Epithelial cell of esophagus (primary cell): ENCODE measurements at places on chromosomes 4 and X.

DNA sequence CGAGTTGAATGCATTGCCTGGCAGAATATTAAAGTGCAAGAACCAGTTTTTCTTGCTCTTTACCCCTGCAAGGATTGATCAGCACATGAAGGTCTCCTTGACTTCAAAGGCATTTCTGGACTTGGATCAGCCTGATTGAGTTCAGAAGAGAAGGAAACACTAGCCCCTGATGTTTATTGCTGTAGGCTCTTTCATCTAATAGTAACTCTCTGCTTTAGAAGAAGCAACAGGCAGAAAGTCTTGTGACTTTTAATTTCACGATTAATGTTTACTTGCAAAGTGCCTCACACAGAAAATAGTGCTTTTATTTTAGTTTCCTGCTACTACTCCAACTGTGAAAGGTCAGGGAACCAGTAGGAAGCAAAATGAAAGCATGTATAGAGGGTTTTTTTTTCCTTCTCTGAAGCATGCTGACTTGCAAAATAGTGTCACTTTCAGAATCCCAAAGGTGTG, 69.1 kb downstream of the PCDH7 start:
- peak; percentile 52 for DNase-seq

GRCh38 chr4:156568041-156568440, 403.6 kb downstream of the PDGFC start:
- peak; percentile 95 for DNase-seq

- no peak for DNase-seq
These were observed 397.5 kb downstream of the GPM6A start for GRCh38 chr4:175414602-175415001.

DNA sequence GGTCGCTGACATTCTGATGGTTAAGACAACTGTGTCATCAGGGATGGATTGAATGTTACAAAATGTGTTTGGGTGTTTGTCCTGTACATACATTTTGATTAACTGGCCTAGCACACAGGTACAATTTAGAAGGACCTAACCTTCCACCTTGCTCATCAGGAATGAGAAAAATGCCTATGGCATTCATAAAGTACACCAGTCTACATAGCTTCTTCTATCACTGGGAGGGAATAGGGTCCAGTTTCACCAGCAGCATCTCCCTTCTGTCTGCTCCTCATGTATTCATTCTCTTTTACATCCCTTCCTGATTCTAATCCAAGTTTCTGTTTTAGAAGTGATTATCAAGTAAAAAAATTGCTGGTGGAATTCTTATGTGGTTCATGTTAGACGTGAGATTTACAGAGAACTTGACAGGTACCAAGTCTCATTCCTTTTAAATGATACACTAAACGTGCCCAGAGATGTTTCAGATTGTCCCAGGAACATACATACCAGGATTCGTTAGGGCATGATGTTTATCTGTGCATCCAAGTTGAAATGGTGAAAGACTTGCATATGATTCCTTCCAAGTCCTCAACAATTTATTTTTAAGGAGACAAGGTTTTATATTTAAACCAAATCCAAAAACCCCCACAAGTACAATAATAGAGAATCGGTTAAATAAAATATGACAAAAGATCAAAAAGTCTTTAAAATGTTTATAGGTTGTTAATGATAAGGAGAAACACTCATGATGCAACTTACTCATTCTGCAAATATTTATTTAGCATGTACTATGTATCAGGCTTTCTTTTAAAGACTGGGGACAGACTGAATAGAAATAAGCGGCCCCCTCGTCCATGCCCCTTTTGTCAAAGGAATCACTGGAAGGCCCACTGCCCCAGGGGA, 359.1 kb downstream of the ZNF674 start:
- DNase-seq, result peak; percentile 87

GRCh38 chrX:10111364-10112148, 45.2 kb upstream of the CLCN4 start:
- no peak for DNase-seq

- no peak for DNase-seq
These were observed 37.0 kb upstream of the CLNK start for GRCh38 chr4:10721616-10722015.

DNA sequence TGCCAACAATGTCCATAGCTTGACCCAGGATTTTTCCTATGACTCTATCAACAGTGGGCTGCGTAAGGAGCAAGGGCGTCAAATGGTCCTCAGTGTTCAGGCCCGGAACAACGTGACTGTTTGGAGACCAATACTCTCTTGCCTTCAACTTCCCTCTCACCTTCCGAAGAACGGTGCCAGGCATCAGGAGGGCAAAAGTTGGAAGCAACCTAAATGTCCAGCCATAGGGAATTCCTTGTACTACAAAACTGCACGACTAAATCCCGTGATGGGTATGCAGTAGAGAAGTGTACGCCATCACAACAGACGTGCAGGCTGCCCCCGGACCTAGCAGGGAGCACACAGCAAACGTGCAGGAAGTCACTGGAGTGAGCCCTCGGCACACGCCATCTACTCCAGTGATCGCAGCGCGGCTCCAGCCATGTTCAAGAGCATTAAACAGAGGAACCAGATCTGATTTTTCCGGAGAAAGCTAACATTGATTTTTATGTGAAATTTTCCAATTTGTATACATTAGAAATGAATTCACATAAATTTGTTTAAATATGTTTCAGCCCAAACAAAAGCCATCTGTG, 79.0 kb downstream of the JAKMIP1 start:
- DNase-seq, result no peak

- DNase-seq, result peak; percentile 93
These were observed 71.7 kb downstream of the DDX60L start for GRCh38 chr4:168408620-168409019.

GRCh38 chr4:34236118-34236517, 2008.2 kb downstream of the ARAP2 start:
- DNase-seq, result peak; percentile 1

DNA sequence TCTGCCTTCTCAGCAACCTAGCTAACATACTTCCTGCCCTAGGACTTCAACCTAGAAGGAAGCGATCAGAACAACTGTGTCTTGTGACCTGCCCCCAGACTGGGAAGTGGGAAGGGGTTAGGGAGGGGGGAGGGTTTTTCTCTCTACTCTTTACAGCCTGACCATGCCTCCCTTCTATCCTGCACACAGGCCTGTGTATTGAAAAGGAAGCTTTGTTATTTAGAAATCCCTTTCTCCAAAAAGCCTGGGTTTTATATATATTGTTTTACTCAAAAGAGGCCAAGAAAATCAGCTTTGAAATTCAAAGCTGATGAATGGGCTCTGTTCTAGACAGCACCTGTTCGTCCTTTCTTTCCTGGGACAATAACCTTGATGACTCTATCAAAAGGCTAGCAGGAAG, 35.2 kb upstream of the SMS start:
- no peak for DNase-seq
